ENCODE measurements at places on chromosomes 5 and 9.
A peak's percentile ranks its signal among the peaks of the same experiment; 100 is the strongest.

- peak; percentile 48 for DNase-seq
Measured at GRCh38 chr9:114350636-114351401, 21.1 kb downstream of the ORM2 start.

DNA sequence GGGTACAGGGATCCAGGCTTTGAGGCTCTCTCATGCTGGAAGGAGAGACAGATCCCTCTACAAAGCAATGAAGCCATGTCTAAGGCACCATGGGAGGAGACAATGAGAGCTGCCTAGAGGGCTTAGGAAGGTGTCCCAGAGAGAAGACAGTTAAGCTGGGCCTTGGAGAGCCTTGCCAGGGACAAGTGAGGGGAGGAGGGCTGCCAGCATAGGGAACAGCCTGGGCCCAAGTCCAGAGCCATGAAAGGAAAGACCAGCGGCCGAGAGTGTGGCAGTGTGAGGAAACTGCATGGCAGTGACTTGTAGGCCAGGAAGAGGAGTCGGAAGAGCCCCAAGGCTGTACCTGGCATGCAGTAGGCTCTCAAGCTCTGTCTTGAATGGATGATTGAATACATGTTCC lies 88.5 kb downstream of the PSD2 start:
- DNase-seq: no peak

DNA sequence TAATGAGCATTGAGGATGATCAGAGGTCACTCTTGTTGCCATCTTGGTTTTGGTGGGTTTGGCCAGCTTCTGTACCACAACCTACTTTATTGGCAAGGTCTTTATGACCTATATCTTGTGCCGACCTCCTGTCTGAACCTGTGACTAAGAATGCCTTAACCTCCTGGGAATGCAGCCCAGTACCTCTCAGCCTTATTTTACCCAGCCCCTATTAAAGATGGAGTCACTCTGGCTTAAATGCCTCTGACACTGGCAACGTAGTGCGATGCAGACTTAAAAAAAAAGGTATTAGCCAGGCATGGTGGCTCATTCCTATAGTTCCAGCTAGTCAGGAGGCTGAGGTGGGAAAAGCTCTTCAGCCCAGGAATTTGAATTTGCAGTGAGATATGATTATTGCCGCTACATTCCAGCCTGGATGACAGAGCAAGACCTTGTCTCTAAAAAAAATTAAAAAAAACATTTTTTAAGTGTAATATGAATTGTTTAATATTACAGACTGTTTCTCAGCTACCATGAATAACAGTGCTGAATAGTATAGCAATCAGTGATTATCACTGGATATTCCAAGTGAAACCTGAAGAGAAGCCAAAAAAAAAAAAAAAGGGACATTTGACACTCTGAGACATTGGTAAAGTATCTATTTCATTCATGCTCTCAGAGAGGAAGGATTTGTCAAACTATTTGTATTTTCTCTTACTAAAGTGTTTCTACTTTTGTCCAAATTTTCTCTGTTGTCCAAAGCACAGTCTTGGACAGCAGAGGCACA lies 18.3 kb upstream of the STOM start:
- no peak for DNase-seq

GRCh38 chr5:110899566-110900412 lies 161.0 kb downstream of the SLC25A46 start:
- DNase-seq: no peak

- DNase-seq: no peak
Measured at GRCh38 chr5:36161361-36161760, 9.4 kb downstream of the SKP2 start.

DNA sequence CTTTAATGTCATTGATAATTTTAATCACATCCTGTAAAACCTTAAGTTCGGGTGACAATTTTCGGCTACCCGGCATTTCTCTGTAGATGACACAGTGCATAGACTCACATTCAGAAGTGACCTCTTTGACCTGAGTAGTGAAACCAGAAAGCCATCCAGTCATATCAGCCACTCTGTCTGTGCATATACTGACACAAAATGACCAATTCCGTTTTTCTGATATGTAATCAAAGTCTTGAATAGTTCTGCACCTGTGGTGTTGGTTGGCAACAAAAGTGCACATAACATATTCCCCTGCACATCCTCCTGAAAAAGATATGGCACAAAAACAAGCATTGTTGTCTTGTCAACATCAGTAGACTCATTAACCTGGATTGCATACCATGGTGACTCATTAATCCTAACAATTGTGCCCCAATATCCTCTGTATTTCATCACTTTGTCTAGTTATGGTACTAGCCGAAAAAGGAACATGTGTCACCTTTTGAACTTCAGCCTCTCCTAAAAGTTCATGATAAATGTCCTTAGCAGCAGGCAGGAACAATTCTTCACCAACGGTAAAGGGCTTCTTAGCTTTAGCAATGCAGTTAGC lies 4.6 kb upstream of the HNRNPA0 start:
- peak; percentile 17 for DNase-seq

- DNase-seq: no peak
Measured at GRCh38 chr9:134537951-134538641, 103.5 kb upstream of the COL5A1 start.

GRCh38 chr5:1315709-1316587 lies 21.1 kb upstream of the TERT start:
- peak; percentile 52 for DNase-seq

Data from activated T-cell treated with anti-CD3 and anti-CD28 coated beads, Interleukin-2, amount 50 U/mL, for 72 hours (primary cell).